CD4-positive, CD25-positive, alpha-beta regulatory T cell (primary cell): ENCODE measurements at places on chromosomes 16 and 17. TPM values are rescaled to one million over a fixed set of nuclear protein-coding genes. Genes with fewer than 3 reads are reported as not detected.

Gene RAMP2
- not detected for total RNA-seq

Gene RNF222
- total RNA-seq, result 0.81 TPM

DNA sequence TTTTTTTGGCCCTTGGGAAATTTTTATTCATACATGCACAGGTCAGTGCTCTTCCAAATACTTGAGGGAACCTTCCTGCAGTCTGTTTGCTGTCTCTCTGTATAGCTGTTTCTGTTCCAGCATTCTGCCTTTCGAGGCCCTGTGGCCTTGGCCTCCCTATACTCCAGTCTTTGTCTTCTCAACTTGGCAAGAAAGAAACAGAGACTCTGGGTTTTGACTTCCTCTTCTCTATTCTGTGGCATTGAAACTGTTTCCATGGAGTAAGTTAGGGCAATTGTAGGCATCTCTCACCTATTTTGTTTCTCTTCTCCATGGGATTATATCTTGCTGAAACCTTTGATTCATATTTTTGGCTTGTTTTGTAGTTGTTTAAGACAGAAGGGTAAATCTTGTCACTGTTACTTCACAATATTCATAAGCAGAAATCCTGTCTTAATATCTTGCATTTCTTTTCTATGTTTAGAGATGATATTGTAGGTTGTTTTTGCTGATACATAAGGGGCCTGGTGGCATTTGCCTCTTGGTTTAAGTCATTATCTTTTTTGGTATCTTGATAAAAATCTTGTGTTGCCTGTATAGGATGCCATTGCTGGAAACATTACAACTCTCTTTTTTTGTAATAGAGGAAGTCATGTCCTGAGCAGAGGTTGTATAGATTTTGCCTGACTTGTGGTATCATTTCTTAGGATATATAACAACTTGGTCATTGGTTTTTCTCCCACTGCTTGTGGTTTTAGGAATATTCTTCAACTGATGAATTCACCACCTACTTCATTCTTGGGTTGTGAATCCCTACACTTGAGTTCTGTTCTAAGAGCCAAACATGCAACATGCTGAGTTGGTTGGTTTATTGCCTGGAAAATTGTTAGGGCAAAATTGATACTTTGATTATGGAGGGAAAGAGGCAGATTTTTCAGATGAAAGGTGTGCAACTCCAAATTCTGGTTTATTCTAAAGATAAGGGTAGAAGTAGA is 168.6 kb downstream of the FTO start:
- no peak for DNase-seq

Gene KDM8
- 14.7 TPM for total RNA-seq

Gene TBC1D3D
- 7.4 TPM for total RNA-seq

Gene ZNF48
- total RNA-seq, result 6.0 TPM

GRCh38 chr17:80122926-80123505 is 21.6 kb downstream of the GAA start:
- DNase-seq, result no peak

DNA sequence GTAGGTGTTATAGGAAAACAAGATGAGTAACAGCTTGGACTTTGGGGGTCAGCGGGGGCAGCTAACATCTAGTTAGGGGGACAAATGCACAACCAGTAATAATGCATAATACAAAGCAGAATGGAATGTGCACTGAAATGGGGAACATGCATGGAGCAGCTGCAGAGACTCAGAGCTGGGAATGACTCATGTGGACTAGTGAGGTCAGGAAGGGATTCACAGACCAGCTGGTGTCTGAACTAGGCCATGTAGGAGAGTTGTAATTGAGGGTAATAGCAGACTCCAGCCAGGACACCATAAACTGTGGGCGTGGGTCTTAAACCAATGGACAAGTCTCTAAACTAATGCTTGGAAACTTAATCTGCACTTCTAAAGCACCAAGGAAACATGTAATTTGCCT is 176.8 kb upstream of the ASIC2 start:
- DNase-seq, result no peak

DNA sequence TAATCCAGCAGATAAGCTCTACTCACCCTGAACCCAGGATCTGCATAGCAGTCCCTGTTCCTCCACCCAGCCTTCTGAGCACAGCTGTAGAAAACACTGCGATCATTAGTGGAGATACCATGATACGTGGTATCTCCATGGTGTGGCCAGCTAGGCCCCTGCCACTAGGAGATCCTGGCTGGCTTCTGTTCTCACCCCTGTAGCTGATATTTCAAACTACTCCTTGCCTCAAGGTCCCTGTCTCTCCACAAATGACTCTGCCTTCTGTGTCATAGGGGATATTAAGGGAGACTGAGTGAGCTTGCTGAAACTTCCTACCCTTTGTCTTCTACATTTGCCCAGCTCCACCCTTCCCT is 44.3 kb downstream of the ERN1 start:
- DNase-seq, result no peak

DNA sequence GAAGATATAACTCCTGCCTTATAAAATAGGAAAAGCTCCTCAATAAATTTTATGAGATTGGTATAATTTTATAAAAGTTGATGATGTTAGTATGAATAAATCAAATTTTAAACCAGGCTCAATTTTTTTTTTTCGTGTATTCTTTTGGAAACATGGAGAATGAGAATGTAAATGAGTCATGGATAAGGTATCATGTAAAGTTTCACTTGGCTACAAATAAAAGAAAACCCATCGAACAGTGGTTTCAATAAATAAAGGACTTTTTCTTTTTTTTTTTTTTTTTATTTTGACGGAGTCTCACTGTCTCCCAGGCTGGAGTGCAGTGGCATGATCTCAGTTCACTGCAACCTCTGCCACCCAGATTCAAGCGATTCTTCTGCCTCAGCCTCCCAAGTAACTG is 67.3 kb downstream of the PHKB start:
- no peak for DNase-seq

- DNase-seq, result no peak
These were observed 6.8 kb upstream of the HROB start for GRCh38 chr17:44134752-44135568.

DNA sequence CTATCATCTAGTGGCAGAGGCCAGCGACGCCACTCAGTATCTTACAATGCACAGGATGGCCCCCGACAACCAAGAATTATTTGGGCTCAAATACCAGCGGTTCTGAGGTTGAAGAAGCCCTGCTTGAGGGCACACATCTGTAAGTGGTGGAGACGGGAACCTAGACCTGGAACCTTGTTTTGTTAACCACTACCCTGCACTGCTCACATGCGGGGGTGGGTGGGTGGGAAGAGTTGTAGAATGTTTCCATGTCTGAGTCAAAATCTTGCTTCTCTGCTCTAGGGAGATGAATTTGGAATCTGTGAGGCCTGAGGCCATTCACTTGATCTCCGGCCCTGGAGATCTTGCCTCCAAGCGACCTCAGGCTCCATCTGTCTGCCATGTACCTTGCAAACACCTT is 44.1 kb downstream of the ABCC1 start:
- DNase-seq, result no peak

Gene YWHAE
- total RNA-seq, result 136 TPM

GRCh38 chr17:8557176-8557806 is 73.2 kb downstream of the MYH10 start:
- DNase-seq, result no peak

- no peak for DNase-seq
These were observed 9.4 kb downstream of the NPRL3 start for GRCh38 chr16:129075-129474.

GRCh38 chr16:35510701-35511100 is 2051.3 kb downstream of the TP53TG3F start:
- DNase-seq, result no peak
